ENCODE measurements at places on chromosomes 12 and 14.

DNA sequence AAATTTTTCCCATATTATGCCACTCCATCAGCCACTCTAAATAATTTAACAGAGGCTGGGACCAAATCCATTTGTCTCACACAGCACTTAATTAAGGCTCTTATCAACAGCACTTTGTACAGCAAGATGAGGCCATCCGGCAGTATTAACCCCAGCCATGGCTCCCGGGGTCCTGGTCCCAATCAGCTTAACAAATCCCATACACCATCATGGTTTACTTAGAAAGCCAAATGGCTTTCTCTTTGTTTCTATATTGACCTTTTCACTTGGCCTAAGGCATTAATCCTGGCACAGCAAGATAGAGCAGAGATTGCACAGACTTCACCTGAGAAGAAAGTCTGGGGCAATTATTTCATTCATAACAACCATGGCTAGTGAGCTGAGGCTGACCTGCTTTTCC, 38.6 kb downstream of the SPTSSA start:
- no peak for DNase-seq

GRCh38 chr14:29242755-29243754, 476.5 kb downstream of the FOXG1 start:
- no peak for DNase-seq

DNA sequence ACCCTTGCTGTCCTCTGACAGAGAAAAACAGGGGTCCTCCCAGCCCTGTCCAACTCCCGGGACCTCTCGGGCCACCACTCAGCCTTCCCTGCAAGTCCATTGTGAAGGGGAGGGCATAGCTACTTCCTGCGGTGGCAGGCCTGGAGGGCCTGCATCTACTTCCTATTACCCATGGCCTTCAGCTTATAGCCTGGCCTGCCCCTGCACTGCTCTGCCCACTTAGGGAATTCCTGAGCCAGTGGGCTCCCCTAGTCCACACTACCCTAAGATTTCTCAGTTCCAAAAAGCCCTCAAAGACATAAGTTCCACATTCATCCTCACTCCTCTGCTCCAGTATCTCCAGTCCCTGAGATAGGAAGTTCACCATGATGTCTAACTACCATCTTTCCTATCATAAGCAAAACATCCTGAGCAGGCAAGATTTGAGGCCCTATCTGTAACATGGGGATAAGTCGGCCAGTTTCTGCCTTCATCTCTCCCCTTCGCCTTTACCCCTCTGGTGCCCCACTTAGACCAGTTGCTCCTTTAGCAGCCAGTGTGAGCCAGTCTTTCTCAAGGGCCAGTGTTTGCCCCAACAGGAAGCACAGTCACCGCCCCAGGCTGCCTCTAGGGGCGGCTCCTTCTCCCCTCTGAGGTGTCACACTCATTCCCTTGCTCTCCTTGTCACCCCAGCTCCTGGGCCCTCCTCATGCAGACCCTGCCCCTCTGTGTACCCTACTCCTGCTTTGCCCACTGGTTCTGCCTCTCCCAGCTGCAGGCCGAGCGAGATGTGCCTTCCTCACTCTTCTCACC, 10.9 kb downstream of the HDAC7 start:
- DNase-seq, result no peak

DNA sequence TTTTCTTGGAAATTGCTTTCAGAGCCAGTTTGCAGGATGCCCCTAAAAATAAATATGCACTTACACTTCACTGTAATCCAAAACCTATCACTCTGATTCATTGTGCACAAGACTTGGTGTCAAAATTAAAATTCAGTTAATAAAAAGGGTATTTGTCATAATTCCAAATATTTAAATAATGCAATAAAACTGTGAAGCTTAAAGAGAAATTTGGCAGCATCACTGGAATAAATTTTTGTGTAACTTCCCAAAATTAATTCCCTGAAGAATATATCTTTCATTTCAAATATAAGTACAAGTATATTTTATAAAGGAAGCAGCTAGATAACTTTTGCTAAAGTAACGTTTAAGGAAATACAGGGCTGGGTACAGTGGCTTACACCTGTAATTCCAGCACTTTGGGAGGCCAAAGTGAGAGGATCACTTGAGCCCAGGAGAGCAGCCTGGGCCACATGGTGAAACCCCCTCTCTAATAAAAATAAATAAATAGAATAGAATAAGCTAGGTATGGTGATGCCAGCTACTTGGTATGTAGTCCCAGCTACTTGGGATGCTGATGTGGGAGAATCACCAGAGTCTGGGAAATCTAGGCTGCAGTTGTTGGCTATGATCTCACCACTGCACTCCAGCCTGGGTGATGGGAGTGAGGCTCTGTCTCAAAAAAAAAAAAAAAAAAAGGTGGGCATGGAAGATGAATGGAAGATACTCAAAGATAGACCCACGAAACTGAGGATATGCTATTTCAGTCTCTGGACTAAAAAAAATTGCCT, 233.8 kb downstream of the FBXL14 start:
- DNase-seq, result no peak

GRCh38 chr12:1533205-1533601, 61.2 kb downstream of the FBXL14 start:
- no peak for DNase-seq

- no peak for DNase-seq
Measured at GRCh38 chr14:69705706-69706105, 61.2 kb upstream of the SRSF5 start.

GRCh38 chr14:97458661-97459579, 661.7 kb downstream of the VRK1 start:
- DNase-seq, result peak; percentile 47

DNA sequence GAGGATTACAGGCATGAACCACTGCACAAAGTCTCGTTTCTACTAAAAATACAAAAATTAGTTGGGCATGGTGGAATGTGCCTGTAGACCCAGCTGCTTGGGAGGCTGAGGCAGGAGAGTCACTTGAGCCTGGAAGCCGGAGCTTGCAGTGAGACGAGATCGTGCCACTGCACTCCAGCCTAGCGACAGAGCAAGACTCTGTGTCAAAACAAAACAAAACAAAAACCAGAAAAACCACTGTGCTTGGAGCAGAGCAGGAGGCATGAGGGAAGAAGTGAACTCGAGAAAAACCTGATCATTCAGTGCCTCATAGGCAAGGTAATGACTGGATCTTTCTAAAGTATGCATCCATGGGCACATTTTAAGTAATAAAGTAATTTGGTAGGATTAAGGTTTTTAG, 487.8 kb downstream of the KCNH5 start:
- DNase-seq, result no peak

DNA sequence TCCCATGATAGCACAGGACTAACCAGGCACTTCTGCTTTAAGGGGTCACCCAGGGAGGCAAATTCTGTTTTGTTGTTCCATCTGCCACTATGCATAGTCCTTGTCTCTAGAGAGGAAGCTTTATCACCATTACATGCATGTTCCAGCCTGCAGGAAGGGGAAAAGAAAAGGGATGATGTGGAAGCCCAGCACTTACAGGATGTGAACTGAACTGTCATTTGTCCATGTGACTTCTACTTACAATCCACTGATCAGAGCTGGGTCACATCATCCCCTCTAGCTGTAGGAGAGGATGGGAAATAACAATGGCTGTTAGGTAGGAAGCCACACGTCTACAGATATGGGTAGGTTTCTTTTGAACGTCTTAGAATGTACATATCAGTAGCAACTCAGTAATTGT, 203.1 kb downstream of the PTPRO start:
- no peak for DNase-seq

GRCh38 chr14:33922125-33922524, 28.7 kb downstream of the EGLN3 start:
- no peak for DNase-seq

DNA sequence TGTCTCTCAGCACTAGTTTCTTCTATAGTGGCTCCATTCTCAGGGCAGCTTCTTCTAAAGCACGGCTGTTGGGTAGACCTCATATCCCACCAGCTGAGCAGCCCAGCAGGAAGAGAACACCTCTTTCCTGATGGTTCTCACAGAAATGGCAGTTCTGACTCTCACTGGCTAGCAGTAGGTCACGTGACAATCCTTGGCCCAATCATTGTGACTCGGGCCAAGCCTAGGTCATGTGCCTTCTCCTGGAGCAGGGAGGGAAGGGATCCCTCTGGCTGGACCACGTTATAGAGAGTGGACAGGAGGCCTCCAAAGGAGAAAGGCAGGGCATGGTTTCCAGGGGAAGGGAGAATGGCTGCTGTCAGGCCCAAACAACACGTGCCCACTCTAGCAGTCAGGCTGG, 149.1 kb downstream of the AACS start:
- no peak for DNase-seq

- no peak for DNase-seq
Measured at GRCh38 chr12:53777936-53778644, 26.3 kb upstream of the CISTR start.

DNA sequence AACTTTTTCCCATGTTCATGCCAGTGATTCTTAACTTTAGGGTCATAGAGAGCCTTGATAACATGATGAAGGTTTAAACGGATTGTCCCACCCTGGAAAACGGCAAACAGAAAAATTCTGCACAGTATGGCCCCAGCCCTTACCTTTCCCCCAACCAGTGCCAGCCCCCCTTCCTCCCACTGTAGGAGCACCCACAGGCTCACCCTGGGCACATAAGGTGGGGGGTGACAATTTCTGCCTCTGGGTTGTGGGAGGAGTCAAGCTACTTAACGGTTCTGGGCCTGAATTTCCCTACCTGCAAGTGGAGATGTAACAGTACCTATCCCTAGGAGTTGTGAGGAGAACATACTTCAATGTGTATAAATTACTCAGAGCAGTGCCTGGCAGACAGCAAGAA, 18.0 kb downstream of the XRCC3 start:
- DNase-seq, result no peak

GRCh38 chr14:102686196-102686801, 91.0 kb upstream of the TRAF3 start:
- DNase-seq, result no peak

DNA sequence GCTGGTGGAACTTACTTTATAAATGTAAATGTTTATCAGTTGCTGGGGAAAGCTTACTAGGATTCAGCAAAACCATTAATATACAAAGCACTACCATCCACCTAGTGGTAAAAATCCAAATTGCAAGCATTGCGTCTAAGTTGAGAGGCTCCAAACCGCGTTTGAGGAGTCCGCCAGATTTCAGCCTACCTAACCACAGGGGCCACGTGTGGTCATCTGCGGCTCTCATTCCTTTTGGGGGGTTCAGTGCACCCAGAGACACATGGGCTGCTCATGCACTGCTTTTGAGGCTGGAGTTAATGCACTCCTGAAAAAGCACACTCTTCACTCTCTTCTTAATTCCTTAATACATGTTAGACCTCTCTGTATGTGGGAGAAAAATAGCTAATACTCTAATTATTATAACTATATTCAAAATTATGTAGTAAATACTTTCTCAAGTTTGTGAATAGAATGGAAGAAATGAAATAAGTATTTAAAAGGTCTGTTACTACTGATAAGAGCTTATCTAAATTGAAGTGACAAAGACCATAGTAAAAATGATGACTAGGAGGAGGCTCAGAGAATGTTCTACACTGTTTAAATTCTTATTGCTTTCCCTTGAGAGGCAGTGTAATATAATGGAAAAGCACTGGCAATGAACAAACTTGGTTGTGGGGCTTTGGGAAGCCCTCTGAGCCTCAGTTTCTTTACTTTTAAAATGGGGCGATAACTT, 41.4 kb upstream of the MANSC4 start:
- DNase-seq, result peak; percentile 34

GRCh38 chr14:93150227-93151208, 34.2 kb downstream of the MOAP1 start:
- DNase-seq, result no peak

- DNase-seq, result no peak
Measured at GRCh38 chr12:108318472-108319275, 20.4 kb downstream of the CMKLR1 start.

All from left hindlimb (tissue), 1 donor.